Pons (tissue), 1 donor: ENCODE measurements at places on chromosomes 12 and 14.

- no peak for DNase-seq
These were observed 268.4 kb downstream of the LRFN5 start for GRCh38 chr14:41875116-41875515.

- DNase-seq = peak; percentile 78
These were observed 26.3 kb upstream of the BCDIN3D start for GRCh38 chr12:49868952-49869815.

DNA sequence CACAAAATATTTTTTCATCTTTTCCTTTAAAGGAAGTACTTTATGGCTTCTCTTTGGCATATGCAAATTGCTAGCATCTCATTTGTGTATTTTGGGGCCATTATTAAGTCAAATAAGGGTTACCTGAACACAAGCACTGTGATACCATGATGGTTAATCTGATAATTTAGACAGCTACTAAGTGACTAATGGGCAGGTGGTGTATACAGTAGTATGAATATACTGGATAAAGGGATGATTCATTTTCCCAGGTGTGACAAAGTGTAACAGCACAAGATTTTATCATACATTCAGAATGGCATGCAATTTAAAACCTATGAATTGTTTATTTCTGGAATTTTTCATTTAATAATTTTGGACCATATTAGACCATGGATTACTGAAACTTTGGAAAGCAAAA is 27.2 kb upstream of the ANO4 start:
- no peak for DNase-seq

GRCh38 chr12:5222011-5222461 is 178.4 kb downstream of the KCNA5 start:
- DNase-seq = no peak

DNA sequence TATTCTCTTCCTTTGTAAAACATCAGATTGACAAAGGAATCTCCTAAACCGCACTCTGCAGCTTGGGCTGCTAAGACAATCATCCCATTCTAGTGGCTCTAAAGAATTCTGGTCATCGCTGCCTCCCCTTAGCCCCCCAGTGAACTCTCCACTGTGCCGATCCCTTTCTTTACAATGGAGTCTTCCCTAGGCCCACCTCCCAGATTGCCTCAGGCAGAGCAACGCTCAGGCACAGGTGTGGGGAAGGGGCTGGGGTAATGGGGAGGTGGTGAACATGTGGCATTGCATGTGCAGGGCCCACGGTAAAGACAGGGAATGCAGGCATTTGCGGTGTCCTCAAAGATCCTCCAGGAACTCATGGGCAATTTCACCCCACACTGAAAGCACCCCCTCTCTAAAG is 86.3 kb downstream of the PLEKHG3 start:
- DNase-seq = no peak

- DNase-seq = no peak
These were observed 827 bp upstream of the TEDC1 start for GRCh38 chr14:105490267-105490571.

DNA sequence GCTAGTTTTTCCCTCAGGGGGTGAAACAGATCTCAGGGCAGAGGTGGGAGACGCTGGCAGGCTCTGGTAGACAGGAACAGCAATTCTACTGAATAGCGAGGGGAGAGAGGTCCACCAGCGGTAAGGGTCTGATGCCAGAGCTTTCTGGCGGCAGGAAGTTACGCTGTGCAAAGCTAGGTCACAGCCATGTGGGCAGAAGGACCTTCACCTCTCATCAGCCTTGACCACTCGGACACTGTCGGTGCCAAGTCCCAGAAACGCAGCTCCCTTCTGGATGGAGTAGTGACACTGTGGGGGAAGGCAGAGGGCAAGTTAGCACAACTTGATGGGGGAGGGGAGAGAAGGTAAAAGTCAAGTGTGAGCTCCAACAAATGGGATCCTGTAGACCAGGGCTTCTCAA is 10.3 kb upstream of the ZNF740 start:
- no peak for DNase-seq

DNA sequence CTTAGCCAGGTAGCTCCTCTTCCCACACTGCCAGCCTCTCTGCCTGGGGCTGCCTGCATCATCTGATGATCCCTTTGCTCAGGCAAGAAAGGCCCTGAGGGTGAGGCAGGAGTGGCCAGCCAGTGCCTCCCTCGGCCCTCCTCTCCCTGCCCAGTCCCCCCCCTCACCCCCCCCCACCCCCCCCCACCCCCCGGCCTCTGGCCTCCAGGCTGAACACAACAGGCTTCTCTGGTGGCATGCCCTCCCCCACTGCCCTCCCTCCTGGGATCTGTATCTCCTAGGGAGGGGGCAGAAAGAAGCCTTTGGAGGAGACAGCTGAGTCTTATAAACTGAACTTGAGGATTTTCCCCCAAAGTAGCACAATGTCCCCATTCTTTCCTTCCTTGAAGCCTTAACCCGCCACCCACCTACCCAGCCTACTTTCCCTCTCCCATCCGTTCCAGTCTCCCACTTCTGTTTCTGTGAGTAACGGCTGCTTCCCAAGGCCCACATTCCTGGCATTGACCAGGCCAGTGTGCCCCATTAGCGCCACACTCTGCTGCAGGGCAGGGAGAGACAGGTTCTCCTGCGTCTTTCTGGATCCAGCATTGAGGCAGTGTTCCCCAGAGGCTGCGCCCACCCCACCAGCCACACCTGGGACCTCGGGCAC is 82.1 kb downstream of the B4GALNT3 start:
- no peak for DNase-seq

DNA sequence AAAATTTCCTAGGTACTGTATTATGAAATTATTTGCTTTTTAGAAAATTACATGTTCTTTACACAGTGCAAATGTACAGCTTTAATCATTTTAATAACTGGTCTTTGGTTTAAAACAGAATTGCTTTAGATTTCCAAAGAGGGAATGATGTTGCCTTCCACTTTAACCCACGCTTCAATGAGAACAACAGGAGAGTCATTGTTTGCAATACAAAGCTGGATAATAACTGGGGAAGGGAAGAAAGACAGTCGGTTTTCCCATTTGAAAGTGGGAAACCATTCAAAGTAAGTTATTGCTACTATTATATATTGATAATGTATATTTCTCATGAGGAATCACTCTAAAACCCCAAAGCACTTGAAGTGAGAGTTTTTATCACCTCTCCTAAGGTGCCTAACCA is 13.4 kb downstream of the LGALS3 start:
- peak; percentile 70 for DNase-seq

DNA sequence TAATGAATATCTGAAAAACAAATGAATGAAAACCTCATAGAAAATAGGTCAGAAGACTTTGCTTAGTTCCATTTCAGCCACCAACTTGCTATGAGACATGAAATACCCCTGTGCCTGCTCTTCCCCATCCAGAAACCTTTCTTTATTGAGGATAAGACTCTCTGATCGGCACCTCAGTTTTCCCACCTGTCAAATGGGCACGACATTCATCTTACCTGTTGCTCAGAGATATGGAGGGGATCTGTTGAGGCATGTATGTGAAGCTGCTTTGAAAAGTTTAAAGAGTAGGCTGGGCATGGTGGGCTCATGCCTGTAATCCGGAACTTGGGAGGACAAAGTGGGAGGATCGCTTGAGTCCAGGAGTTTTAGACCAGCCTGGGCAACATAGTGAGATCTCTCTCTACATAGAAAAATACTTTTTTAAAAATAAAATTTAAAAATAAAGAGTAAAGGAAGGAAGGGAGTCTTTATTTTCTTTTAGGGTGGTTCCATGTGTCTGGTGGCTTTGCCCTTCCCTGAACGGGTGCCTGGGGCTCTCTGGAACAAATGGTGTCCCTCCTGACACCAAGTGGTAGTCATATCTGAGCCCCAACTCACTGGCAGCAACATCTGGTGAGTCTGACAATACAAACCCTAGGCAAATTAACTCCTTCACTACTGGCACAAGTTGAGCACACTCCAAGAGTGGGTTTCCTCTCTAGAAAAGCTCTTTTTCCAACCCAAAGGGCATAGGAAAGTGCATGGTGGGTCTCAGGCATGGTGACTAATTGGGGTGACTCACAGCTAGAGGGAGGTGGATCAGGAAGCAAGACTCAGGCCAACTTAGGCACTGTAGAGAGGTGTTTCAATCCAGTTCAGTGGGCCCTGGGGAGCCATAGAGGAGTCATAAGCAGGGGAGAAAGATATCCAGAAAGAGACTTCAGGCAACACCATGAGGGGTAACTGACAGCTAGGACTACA is 42.1 kb downstream of the MAP1LC3B2 start:
- no peak for DNase-seq

- DNase-seq = peak; percentile 55
These were observed 150.7 kb downstream of the KTN1 start for GRCh38 chr14:55730592-55731310.

- peak; percentile 18 for DNase-seq
These were observed 7.0 kb downstream of the KRT1 start for GRCh38 chr12:52673217-52673616.

GRCh38 chr14:30621354-30621939 is 672 bp upstream of the SCFD1 start:
- no peak for DNase-seq

DNA sequence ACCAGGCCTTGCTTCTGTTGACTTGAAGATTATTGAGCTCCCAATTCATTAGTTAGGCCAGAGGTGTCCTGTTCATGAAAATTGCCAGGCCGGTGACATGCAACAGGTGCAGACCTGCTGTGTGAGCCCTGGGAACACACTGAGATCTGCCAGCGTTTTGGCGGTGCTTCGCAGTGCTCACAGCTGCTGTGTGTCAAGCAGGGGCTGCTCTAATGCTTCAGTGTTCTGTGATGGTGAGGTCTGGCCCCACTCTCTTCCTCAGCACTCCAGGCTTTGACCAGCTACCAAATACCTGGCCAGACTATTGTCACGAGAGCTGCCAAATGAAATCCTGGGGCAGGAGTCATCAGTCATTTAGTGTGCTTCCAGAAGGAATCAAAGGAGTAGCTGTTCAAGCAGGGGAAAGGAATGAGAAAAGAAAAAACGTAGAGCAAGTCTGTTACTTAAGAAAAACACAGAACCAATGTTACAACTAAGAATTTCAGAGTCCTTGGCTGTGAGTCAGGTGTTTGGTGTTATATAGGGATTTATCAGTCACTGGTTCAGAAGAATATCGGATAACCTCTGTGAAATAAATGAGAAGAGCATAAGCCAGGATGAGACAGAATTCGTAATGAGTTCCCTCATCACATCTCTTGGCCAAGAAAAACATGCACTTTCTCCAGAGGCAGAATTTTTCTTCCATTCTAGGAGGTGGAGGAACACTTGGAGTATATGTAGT is 150.8 kb downstream of the FBXL14 start:
- DNase-seq = no peak

GRCh38 chr14:75441728-75442127 is 13.9 kb downstream of the JDP2 start:
- no peak for DNase-seq

GRCh38 chr14:55891692-55892091 is 226.5 kb upstream of the PELI2 start:
- no peak for DNase-seq

- DNase-seq = no peak
These were observed 20.3 kb upstream of the SYCP3 start for GRCh38 chr12:101759396-101760047.

DNA sequence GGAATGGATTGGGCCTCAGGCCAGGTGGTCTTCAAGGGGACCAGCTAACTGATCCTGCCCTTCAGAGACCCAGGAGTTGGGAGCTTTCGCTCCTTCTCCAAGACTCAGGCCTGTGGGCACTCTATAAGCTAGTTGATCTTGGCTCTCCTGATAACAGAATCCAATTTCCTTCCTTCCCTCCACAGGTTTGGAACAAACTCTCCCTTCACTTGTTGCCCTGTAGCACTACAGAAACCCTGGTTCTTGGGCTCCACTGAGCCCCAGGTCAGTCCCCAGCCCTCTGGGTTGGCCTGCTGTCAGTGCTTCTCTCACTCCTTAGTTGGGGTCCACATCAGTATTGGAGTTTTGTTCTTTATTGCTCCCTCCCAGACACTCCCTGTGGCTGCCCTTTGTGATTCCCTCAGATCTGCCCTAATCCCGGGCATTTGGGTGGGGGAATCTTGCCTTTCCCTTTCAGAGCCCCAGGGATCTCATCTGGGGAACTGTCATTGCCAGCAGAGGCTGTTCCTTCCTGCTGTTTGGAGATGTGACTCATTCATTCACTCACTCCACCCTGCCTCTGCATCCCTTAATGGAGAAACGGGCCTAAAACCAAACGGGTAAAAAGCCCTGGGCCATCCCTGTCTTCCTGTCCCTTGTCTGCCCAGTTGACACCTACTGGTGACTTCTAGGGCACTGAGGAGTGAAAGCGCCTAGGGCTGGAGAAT is 4.4 kb upstream of the GPD1 start:
- DNase-seq = no peak

- DNase-seq = no peak
These were observed 385.9 kb downstream of the EGLN3 start for GRCh38 chr14:33564774-33565630.

DNA sequence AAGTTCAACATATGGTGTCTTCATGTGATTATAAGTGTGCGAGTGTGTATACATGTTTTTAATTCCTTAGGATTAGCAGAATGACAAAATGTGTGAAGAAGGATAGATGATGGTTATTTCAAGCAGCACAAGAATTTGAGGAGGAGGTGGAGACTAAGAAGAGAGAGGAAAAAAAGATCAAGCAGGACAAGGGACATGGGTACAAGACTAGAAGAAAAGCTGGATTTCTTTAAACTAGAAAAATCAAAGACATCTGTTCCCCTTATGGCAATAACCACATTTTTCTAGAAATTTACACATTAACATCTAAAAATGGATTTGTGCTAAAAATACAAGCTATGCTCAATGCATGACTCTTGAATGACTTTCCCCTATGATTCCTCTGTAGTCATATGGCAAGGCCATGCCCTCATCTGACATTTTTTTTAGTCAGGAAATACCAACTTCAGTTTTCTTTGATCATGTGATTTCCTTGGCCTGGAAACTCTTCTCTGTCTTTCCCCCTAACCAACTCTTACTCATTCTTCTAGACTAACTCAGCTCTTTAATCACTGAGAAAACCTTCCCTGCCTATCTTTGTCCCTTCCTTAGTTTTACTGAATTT is 435.8 kb downstream of the NRXN3 start:
- no peak for DNase-seq

GRCh38 chr12:98751580-98752115 is 106.6 kb downstream of the APAF1 start:
- DNase-seq = no peak

DNA sequence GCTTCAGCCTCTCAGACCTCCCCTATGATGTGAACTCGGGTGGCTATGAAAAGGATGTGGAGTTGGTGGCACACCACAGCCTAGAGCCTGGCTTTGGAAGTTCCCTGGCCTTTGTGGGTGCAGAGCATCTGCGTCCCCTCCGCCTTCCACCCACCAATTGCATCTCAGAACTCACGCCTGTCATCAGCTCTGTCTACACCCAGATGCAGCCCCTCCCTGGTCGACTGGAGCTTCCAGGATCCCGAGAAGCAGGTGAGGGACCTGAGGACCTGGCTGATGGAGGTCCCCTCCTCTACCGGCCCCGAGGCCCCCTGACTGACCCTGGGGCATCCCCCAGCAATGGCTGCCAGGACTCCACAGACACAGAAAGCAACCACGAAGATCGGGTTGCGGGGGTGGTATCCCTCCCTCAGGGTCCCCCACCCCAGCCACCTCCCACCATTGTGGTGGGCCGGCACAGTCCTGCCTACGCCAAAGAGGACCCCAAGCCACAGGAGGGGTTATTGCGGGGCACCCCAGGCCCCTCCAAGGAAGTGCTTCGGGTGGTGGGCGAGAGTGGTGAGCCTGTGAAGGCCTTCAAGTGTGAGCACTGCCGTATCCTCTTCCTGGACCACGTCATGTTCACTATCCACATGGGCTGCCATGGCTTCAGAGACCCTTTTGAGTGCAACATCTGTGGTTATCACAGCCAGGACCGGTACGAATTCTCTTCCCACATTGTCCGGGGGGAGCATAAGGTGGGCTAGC is 7.0 kb upstream of the RPS26 start:
- no peak for DNase-seq

GRCh38 chr14:38549564-38549963 is 293.7 kb upstream of the CLEC14A start:
- no peak for DNase-seq
